ENCODE measurements at places on chromosomes 2 and 18. TPM values are rescaled to one million over a fixed set of nuclear protein-coding genes. Genes with fewer than 3 reads are reported as not detected.

DNA sequence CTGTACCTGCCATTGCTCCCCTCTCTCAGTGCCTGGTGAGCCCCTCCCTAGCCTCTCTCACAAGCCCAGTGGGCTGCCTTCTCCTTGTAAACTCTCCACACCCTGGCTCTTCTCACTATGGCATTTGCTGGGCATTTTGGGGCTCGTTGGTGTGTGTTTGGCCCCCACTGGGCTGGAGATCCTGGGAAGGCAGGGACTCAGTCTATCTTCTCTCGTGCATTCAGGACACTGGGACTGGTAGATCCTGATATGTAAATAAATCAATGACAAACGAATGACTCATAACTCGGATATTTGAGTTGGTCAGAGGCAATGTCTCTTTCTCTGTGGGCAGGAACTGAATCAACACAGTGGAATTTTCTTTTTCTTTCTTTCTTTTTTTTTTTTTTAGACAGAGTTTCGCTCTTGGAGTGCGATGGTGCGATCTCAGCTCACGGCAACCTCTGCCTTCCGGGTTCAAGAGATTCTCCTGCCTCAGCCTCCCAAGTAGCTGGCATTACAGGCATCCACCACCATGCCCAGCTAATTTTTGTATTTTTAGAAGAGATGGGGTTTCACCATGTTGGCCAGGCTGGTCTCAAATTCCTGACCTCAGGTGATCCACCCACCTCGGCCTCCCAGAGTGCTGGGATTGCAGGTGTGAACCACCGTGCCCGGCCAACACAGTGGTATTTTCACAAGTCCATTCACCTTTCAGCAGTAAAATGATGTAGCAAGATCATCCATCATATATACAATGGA lies 144.6 kb upstream of the SPRED2 start:
- H3K27ac ChIP-seq: no peak overlapping the region
- no peaks in the 10 kb centered on the region for H3K4me1 ChIP-seq
- no peak for DNase-seq
- H3K27me3 ChIP-seq: no peaks in the 10 kb centered on the region
- H3K4me3 ChIP-seq: no peak overlapping the region

- no peak overlapping the region for H3K27ac ChIP-seq
- no peaks in the 10 kb centered on the region for H3K27me3 ChIP-seq
- no peak overlapping the region for H3K4me3 ChIP-seq
- no peaks in the 10 kb centered on the region for H3K4me1 ChIP-seq
Measured at GRCh38 chr2:54424555-54425163, 31.5 kb upstream of the SPTBN1 start.

- no peak overlapping the region for H3K27ac ChIP-seq
- no peaks in the 10 kb centered on the region for H3K27me3 ChIP-seq
- H3K4me3 ChIP-seq: no peak overlapping the region
- no peaks in the 10 kb centered on the region for H3K4me1 ChIP-seq
- no peaks in the 10 kb centered on the region for H3K36me3 ChIP-seq
- no peak for DNase-seq
Measured at GRCh38 chr18:49285627-49286026, 174.8 kb downstream of the DYM start.

The CD8A gene
- total RNA-seq: 1.2 TPM

The SOX11 gene
- 0.35 TPM for total RNA-seq

The SCYGR4 gene
- not detected for total RNA-seq

Data from colonic mucosa (tissue), 4 donors.